ENCODE measurements at places on chromosomes 11 and 22.

DNA sequence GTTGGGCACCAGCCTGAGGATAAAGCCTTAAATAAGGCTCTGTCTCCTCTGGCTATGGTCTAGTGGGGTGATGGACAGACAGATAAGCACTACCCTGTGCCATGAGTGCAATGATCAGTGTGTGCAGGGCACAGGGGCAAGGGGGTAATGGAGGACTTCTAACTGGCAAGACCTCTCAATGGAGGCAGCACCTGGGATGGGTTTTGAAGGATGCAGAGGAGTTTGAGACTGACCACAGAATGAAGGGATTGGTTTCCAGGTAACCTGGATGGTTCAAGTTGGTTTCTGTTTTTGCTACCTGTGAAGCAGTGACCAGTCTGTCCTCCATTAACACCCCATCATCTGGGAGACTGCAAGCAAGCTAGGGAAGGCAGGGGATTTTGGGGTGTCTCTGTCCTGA lies 27.8 kb upstream of the PICK1 start:
- no peak for DNase-seq

DNA sequence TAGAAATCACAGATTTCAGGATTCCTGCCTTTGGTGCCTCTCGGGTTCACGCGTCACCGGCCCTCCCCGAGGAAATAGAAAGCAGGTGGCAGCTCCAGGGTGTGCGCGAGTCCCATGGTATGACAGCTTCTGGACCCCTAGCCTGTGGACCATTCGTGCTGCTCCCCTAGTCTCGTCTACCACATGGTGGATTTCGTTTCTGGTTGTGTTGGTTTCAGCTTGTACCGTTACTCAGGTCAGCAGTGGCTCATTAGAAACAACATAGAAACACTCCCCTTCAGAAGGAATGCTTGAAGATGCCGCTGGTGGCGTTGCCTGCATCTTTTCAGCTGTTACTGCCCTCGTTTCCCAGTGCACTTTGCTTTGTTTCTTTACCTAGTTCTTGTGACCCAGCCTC lies 700 bp downstream of the TTC17 start:
- no peak for DNase-seq

GRCh38 chr11:4839851-4840549 lies 9.0 kb downstream of the OR51S1 start:
- DNase-seq = no peak

GRCh38 chr11:62852523-62853188 lies 13.3 kb upstream of the WDR74 start:
- no peak for DNase-seq

DNA sequence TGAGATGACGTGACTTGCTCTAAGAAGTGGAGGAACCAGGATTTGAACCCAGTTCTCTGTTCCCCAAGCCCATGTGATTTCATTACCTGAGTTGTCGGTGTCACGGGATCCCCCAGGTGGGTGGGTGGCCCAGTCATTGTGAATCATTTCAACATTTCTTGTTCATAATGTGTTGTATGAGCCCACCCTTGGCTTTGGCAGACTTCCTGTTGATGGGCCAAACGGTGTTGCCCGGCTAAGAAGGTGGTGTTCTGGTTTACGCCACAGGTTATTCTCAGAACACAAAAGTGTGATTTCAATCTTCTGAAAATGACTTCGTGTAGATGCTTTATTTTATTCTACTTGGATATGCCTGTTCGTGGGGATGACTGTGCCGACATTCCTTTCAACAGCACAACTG lies 21.6 kb upstream of the ST14 start:
- DNase-seq = no peak

GRCh38 chr11:112634551-112634950 lies 326.7 kb upstream of the NCAM1 start:
- no peak for DNase-seq

DNA sequence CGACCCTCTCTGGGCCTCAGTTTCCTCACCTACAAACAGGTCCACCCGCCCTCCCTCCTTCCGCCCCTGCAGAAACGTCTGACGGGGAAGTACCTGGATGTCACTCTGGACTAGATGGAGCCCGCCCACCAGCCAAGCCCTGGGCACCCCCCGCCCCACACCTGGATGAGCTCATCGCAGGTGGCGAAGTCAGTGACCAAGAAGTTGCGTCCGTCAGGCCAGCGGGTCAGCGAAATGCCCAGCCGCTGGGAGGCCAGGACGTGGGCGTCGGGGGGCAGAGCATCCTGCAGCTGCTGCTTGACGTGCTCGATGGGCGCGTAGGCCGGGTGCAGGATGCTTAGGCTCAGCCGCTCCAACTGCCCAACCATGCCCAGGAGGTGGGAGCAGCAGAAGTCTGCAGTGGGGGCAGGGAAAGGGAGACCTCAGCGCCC lies 897 bp downstream of the PNPLA5 start:
- no peak for DNase-seq

GRCh38 chr11:61004180-61004611 lies 32.7 kb downstream of the CD6 start:
- no peak for DNase-seq

DNA sequence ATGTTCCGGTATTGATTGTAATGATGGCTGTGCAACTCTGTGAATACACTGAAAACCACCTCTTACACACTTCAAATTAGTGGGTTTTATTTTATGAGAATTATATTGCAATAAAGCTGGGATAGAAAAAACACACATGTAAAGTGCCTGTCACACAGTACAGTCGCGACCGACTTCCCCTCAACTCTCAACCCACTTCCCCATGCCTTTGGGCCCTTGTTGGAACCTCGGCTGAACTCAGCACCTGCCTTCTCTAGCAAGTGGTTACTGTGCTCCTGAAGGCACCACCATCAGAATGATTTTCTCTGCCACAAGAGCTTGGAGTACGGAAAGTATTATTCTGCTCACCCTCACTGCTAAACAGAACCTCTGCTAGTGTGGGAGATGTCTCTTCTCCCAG lies 13.5 kb downstream of the KCNJ1 start:
- DNase-seq = no peak

DNA sequence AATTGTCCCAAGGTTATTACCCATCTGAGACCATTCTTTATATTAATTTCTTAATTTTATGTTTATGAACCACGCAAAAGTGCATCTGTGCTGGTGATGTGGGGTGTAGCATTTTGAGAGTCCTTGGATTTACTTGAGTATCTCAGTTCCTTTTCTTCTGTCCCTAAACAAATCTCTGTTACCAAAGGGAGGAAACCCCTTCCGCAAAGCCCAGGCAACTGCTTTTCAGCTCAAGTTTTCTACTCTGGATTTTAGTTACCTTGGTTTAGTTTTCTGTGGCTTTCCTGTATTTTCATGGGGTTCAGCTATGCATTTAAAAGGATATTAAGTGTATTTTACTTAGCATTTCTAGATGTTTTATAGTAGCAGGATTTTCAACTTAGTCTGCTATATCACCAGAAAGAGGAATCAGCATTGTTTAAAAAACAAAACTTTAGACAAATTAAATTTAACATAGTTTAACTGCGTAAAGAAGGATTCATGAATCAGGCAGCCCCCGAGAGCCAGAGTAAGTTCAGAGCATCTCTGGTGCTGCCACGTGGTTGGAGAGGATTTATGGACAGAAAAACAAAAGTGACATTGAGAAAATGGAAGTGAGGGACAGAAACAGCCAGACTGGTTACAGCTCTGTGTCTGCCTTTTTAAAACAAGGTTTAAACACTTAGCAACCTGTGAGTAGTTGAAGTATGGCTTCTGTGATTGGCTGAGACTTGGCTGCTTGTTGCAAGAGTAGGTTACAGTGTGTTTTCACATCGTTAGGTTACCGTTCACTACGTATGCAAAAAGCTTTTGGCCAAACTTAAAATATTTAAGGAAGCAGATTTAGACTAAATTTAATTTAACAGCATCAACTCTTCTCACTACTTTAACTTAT lies 9.6 kb downstream of the ADM start:
- no peak for DNase-seq

GRCh38 chr11:58574881-58575280 lies 775 bp downstream of the LPXN start:
- DNase-seq = no peak

DNA sequence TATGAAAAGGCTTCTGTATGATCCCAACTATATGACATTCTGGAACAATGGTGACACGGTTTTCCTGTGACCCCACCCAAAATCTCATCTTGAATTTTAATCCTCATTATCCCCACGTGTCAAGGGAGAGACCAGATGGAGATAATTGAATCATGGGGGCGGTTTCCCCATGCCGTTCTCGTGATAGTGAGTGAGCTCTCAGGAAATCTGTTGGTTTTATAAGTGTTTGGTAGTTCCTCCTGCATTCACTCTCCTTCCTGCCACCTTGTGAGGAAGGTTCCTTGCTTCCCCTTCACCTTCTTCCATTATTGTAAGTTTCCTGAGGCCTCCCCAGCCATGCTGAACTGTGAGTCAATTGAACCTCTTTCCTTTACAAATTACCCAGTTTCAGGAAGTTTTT lies 53.1 kb upstream of the TSPAN18 start:
- DNase-seq = no peak

DNA sequence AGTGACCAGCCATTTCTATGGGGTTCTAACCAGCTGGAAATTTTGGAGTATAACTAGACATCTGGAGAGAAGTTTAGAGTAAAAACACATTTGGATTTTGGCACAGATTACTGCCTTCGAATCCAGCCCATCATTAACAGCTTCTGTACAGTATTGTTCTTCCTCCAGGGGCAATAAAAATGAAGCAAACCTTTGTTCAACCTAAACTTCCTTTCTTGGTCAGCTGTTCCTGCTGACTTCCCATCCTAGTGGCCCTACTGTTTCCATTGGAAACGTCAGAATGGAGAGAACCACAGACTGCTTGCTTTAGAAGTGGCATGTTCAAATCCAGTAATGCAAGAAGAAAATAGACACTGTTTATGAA lies 203.7 kb upstream of the MTMR2 start:
- DNase-seq = no peak

DNA sequence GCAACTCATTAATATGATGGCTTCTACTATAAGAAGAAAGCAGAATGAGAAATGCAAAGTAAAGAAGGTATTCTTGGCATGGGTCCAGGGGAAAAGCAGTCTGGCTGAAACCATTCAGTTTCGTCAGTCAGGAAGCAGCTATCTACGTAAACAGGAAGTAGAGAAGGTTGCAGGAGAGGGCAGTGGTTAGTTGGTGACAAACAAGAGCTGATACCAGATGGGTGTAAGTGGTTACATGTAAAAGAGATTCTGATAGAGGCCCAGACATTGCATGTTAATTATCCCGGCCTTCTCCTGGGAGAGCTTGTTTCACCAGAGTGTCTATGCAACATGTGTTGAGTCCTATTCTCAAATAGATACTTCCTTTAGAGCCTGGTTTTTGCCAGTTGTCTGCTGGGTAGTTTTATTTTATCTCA lies 58.4 kb upstream of the PSMA1 start:
- DNase-seq = peak; percentile 34

GRCh38 chr22:43636086-43636485 lies 176.0 kb downstream of the EFCAB6 start:
- no peak for DNase-seq

DNA sequence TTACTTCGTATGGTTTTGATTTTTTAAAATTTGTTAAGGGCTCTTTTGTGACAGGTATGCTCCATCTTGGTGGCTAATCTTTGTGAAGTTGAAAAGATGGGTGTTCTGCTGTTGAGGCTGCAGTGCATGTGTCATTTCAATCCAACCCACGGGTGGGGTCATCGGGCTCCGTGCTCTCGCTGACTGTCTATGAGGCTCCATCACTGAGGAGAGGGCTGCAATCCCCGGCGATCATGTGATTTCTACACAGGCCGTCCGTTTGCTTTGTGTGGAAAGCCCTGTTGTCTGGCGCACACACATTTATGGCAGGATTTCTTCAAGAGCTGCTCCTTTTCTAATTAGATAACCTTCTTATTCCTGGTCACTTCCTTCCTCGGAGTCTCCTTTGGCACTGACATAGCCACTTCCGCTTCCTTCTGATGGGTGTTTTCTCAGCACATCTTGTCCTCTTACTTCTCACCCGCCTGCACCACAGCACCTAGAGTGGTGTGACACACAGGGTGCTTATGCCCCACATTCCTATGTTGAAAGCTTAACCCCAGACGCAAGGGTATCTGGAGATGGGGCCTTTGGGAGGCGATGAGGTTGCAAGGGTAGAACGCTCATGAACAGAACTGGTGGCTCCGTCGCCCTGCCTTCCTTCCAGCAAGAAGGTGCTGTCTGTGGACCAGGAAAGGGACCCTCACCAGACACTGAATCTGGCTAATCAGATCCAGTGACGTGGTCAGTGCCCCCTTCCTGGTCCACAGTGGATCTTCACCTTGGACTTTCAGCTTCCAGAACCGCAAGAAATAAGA lies 9.4 kb downstream of the MOB2 start:
- no peak for DNase-seq

DNA sequence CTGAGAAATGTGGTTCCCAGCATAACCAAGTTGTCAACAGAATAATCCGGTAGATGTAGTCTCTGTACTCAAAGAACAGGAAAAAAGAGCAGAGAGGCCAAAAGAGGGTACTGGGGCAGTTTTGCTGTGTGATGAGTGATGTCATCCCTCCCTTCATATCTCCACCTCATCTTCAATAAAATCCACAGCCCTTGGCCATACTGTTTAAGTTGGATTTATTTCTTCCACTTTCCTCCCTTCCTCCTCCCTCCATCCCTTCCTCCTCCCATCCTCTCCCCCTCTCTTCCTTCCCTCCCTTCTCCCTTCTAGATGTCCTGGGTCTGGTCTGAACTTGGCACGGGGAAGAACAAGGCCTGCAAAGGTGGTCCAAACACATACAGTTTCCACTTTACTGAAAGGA lies 18.2 kb upstream of the GRK3 start:
- DNase-seq = no peak

DNA sequence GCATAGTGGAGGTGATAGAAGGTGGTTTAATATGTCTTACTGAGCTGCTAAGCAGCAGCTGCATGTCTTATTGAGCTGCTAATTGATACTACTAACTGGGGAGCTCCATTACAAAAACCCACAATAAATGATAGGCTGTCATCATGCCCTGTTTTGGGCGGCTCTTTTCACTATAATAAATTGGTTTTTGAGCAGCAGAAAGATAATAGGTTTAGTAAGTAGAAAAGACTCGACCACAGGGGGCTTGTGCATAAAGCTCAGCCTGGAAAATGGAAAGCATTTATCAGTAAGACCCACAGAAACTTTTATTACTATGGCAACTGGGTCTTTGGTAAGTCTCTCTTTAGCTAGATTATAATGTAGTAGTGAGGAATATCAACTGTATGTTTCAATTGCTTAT lies 117.6 kb downstream of the LDLRAD3 start:
- no peak for DNase-seq
